ENCODE measurements at places on chromosomes 1 and 21. TPM values are rescaled to one million over a fixed set of nuclear protein-coding genes. Genes with fewer than 3 reads are reported as not detected.

GRCh38 chr1:185568155-185569123, 165.8 kb upstream of the HMCN1 start:
- H3K4me1 ChIP-seq, result peaks cover 58% of the 10 kb centered on the region
- H3K27me3 ChIP-seq, result no peaks in the 10 kb centered on the region
- peak overlapping the region; percentile 66 for H3K27ac ChIP-seq

- H3K27me3 ChIP-seq, result no peaks in the 10 kb centered on the region
- no peak for DNase-seq
- no peak overlapping the region for H3K4me3 ChIP-seq
- no peaks in the 10 kb centered on the region for H3K36me3 ChIP-seq
Measured at GRCh38 chr21:42760361-42760950, 107.0 kb downstream of the PDE9A start.

DNA sequence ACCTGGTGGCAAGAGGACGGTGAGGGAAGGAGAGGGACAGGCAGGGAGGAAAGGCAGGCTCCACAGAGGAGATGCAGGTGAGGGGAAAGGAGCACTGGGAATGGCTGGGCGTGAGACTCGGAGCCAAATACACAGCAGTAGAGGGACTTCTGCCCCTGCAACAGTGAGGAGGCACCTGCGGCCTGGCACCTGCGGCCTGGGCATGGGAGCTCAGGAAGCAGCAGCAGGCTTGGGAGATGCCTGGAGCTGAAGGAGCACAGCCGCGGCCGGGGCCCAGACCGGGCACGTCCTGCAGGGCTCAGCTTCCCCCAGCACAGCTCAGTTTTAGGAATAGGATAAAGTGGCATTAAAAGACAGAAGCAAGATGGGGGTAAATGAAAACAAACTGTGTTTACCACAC, 20.9 kb upstream of the TSPEAR start:
- no peak for DNase-seq
- no peaks in the 10 kb centered on the region for H3K27me3 ChIP-seq
- no peak overlapping the region for H3K4me3 ChIP-seq
- H3K27ac ChIP-seq, result no peak overlapping the region

CROCC gene
- 25.7 TPM for total RNA-seq
